Activated CD4-positive, alpha-beta T cell treated with anti-CD3 and anti-CD28 coated beads, Interleukin-2, amount 10 ng/mL, durations not matched to agents 7 days and 5 days (primary cell): ENCODE measurements at places on chromosomes 4 and X.

GRCh38 chrX:39974270-39974669, 123.5 kb downstream of the BCOR start:
- DNase-seq: no peak

DNA sequence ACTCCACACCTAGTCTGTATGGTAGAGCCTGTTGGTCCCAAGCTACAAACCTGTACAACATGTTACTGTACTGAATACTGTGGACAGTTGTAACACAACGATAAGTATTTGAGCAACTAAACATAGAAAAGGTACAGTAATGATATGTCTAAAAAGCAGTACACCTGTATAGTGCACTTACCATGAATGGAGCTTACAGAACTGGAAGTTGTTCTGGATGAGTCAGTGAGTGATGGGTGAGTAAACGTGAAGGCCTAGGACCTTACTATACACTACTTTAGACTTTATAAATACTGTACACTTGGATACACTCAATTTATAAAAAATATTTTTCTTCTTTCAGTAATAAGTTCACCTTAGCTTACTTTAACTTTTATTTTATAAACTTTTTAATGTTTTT, 104.0 kb downstream of the TMA16 start:
- no peak for DNase-seq

DNA sequence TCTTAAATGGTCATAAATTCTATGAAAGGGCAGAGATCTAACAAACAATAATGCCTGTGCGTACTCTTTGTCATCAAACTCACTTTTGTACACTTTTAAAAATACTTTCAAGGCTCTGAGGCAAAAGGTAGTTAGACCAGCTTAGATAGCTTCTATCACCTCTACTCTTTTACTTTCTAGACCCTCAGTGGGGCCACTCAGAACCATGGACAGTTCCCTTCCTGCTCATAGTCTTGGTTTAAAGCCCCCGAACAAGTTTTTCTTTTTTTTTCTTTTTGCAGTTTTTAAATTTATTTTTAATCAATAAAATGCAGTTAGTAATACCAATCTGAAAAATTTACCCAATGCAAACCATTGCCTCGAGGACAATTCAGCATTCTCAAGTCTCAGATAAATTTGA, 460.5 kb upstream of the CNKSR2 start:
- no peak for DNase-seq

- no peak for DNase-seq
Observed at GRCh38 chrX:141405853-141406492, 163.7 kb upstream of the SPANXC start.

DNA sequence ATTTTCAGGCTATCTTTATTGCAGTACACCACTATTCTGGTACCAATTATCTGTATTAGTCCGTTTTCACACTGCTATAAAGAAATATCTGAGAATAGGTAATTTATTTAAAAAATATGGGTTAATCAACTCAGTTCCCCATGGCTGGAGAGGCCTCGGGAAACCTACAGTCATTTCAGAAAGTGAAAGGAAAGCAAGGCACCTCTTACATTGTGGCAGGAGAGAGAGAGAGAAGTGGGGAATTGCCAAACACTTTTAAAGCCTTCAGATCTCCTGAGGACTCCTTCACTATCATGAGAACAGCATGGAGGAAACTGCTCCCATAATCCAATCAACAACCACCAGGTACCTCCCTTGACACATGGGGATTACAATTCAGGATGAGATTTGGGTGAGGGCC, 54.7 kb downstream of the AMER1 start:
- DNase-seq: no peak

DNA sequence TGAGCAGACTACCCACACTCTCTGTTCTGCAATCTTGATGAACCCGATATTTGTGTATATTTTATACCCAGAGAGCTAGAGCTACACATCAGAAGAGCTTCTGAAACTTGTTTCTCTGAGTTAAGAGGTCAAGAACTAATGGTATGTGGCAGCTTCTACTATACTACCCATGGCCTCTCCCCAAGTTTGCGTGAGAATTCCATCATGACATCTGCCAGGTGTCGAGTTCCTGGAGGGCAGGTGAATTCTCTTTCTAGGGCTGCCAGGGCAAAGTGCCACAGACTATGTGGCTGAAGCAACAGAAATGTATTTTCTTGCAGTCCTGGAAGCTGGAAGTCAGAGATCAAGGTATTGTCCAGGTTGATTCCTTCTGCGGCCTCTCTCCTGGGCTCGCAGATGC, 4.4 kb downstream of the SORCS2 start:
- no peak for DNase-seq

DNA sequence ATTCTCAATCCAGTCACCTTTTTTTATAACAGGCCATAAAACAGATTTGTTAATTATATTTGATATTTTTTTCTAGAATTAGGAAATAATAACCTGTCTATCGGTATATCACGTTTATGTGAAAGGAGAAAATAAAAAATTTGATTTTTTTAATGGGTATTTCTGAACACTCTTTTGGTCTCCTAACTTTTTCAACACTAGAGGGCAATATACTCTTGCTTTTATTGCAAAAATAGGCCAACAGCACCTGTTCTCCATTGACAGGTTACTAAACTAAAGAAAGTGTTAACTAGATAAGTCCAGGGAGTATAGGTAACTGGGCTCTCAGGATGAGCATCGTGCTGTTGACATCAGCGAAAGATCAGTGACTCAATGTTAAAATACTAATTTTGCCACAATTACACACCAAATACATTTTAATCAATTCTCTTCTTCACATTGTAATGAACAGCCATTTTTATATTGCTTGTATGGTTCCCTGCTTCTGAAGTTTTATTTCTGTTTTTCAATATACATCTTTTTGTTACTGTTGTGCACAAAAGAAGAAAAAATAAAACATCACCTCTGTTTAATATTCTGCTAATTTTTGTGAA, 22.8 kb downstream of the NDST4 start:
- DNase-seq: no peak
